ENCODE measurements at places on chromosomes 5 and 9.

DNA sequence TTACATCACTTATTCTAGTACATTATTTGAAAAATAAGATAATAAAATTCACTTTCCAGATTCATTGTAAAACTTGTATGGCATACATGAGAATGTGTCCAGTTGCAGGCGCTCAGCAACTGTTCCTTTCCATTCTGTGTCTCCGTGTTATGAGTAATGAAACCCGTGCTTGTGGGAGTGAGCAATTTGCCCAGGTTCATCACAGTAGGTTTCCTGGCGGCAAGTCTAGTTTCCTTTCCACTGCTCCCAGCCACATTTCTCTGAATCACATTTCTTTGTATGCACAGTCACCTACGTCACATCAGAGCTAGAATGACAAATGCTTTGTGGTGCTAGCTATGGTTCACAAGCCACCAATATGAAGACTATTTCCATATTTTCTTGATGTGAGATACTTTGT lies 39.9 kb downstream of the MOCS2 start:
- no peak for DNase-seq

GRCh38 chr9:79221084-79221483 lies 350.7 kb upstream of the TLE4 start:
- DNase-seq, result no peak

- DNase-seq, result no peak
Observed at GRCh38 chr5:155926031-155926430, 400.9 kb upstream of the SGCD start.

GRCh38 chr9:23526806-23527205 lies 299.2 kb downstream of the ELAVL2 start:
- DNase-seq, result no peak

DNA sequence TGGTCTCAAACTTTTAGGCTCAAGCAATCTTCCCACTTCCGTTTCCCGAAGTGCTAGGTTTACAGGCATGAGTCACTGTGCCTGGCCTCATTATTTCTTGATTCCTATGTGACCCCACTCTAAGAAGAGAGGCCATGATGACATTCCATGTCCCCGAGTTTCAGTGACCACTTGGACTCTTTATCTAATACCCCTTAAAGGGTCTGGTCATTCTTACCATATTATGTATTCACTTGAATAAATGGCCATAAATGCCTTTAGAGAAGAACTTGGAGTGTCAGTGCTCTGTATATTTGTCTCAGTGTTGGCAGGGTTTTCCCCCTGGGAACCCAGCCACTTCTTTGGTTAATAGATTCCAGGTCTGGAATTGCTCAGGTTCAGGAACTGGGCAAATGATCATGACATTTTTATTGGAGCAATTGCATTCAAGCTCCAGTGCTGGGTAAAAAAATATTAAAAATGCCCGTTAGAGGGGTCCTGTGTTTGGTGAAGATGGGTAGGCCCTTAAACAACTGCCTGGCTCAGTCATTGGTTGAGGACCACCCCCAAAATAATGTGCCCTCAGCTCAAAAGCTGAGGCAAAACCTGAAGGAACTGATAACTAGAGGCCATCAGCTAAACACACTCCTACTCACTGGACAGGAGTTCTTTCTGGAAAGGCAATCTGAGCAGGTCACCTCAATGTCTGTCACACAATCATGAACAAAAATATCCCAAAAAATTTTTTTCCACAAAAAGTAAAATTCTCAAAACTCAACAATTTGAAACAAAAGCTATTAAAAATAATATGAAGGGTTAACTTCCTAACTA lies 186.6 kb upstream of the ZNF608 start:
- no peak for DNase-seq

DNA sequence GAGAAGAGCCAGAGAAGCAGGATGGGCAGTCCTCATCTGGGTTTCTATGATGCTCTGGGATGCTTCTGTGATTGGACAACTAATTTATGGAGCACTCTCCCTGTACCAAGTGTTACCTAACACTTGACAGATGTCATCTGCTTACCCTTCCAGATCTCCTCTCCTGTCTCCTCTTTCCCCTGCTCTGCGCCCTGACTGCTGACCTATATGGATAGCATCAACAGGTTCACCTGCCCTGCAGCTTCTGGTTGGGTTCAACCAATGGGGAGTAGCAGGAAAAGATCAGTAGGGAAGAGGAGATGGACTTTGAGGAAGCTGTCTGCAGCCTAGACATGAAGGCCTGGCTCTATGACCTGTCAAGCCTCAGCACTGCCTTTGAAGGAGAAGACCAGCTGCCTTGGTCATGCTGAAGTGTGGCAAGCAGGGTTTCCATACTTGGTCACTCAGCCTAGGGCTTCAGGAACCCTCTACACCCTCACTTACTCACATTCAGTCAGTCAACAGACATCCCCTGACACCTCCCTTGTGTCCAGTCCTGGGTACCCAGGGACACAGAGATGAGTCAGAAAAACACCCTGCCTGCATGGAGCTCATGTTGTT lies 11.3 kb upstream of the P4HA2 start:
- no peak for DNase-seq

DNA sequence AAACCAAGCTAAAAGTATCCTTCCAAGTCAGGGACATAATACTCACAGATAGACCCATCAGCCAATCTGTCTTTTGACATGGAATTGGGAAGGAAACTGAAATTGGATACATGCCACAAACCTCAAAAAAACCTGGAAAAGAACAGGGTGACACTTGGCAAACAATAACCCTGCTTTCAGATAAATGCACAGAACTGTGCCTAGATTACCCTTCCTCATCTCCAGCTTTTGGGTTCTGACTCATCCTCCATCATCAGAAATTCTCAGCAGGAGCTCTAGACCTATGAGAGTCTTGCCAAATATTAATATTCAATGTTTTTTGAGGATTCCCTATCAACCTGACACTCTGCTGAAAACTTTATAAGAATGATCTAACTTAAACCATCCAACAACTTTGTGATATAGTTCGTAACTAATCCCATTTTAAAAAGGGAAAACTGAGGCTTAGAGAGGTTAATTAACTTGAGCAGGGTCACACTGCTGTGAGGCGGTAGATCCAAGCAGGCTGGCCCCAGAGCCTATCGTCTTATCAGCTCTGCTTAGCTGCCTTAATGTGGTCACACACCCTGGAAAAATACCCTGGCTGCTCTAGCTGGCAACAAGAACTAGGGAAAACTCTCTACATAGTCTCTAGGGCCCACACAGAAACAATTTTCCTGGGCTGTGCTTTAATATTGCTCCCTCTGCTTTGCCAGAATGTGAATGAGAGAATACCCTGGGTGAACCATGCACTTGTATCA lies 157.0 kb upstream of the TRPC7 start:
- no peak for DNase-seq

DNA sequence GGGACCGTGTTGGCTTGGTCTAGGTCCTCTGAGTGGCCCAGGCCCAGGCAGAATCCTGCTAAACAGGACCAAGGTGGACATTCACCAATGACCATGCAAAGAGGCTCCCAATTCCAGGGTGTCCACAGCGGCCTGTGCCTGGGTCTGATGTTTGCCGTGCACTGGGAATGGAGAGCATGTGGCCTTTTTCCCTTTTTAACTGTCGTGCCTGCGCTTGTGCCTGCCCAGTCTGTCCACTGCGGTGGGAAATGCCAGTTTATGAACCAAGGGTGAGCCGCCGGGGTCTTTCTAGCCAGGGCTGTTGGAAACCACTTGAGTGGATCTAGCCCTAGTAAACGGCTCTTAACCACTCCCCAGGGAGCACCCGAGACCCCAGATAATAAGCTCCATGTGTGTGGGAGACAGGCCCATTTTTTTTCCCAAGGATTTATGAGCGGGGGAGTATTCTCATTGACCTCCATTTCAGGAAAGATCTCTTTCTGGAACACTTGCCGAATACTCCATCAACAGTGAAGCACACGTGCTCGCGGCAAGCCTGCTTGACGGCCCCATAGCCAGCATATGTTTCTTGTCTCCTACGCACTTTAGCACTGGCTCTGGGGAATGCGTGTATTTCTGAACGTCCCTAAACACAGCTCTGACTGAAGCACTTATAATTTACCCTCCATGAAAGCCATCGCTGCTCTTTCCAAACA lies 93.2 kb upstream of the PHYKPL start:
- no peak for DNase-seq

GRCh38 chr5:56598941-56599340 lies 216.4 kb upstream of the MAP3K1 start:
- DNase-seq, result no peak

- no peak for DNase-seq
Observed at GRCh38 chr5:52692039-52692438, 95.7 kb upstream of the ITGA1 start.

DNA sequence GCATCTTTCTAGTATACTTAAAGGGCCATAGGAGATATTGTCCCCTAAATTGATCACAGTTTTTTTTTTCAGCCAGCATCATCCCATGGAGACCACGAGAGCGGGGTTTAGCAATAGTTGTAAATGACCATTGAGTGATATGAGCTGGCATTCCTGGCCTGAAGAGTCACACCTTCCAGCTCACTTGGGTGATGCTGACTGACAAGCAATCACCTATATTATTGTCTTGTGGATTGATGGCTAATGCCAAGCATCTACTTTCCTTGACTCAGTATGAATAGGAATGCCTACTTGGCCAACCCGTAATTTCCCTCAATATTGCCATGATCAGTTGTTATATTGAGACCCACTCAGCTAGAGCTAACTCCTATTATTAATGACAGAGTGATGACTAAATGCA lies 70.5 kb downstream of the ADAMTSL1 start:
- DNase-seq, result no peak

GRCh38 chr9:106177216-106177615 lies 482.9 kb downstream of the TMEM38B start:
- no peak for DNase-seq

- no peak for DNase-seq
Observed at GRCh38 chr5:147454996-147455677, 54.7 kb downstream of the DPYSL3 start.

DNA sequence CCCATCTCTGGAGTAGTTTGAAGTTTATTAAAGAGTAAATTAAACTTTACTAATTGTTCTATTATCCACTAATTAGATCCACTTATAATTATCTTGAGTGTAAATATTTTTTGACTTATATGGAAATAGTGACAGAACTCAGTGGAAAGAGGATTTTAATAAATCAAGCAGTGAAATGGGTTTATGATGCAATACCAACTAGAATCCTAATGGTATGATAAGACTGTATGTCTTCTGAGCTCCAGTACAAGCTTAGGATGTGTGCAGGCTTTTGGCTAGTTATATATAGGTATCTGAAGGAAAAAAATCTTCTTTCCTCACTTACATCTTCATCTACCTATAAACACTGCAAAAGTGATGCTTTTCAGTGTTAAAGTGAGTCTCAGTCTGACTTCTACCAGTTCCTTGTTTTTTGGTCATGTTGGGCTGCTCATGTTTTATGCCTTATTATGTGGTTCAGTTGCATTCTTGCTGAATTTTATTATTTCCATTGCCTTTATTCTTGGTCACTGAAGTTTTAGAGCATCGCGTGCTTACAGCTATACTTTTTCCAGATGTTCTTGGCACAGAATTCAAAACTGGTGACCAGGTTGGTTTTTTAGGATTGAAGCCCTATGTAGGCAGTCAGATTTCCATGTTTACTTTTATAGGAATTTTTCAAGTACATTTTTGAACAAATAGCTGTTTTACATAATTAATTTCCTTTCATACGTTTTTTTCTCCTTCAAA lies 30.5 kb downstream of the XRCC4 start:
- DNase-seq, result no peak

- no peak for DNase-seq
Observed at GRCh38 chr9:122551371-122551770, 1.5 kb upstream of the OR1N2 start.

DNA sequence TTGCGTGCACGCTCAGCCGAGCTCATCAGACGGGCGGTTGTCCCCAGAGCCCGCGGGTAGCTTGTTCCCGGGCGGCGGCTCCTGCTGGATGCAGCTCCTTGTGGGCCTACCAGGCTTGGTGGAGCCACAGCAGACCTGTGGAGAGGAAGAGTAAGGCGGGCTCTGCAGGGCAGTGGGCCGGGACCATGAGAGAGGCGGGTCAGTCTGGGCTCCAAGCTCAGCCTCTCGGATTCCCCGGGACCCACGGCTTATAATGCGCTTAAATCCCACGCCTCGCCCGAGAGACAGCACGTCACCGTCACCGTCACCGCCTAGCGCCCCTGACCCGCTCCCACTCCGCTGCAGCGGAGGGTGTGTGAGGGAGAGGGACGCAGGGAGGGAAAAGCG lies 1.9 kb upstream of the ANKRD18A start:
- no peak for DNase-seq

DNA sequence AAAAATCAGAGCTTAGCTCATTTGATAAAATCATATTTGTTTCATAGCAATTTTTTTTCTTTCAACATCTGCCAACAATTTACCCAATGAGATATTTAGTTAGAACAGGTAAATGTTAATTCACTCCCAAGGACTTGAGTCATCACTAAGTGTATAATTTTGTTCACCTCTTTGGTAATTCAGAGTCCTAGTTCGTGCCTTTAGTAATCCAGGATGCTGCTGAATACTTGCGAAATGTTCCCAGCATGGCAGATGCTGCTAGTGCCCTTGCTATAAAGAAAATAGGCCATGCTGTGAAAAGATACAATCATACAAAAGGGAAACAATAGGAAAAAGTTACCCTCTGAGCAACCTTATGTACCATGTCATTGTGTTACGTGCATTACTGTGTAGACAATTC lies 210.5 kb downstream of the CSNK1G3 start:
- no peak for DNase-seq

- DNase-seq, result no peak
Observed at GRCh38 chr5:177557041-177557647, 2.8 kb upstream of the FAM193B start.

GRCh38 chr5:69527128-69527770 lies 32.7 kb upstream of the GTF2H2C start:
- no peak for DNase-seq

All from suprapubic skin (tissue), 4 donors.